ENCODE measurements at places on chromosomes 12 and 14.

GRCh38 chr14:62768753-62769152 lies 276.5 kb downstream of the KCNH5 start:
- no peak for DNase-seq

- no peak for DNase-seq
Observed at GRCh38 chr14:71687166-71687831, 244.9 kb upstream of the RGS6 start.

- no peak for DNase-seq
Observed at GRCh38 chr12:14613718-14614117, 46.0 kb upstream of the PLBD1 start.

DNA sequence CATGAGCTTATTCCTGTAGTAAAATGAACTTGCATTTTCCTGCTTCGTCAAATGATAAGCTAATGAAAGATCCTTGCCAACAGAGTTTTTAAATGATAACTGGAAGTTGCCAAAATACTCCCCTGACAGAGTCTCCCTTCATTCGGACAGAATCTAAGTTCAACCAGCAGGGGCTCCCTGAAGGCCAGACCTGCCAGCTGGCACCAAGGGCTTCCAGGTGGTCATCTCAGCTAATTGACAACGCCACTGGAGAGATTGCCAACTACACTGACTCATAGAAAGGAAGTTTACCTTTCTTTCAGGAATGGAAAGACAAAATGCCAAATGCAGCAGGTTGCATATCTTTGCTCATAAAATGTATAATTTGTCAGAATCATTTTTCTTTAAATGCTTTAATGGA lies 462.8 kb downstream of the GXYLT1 start:
- DNase-seq: no peak

GRCh38 chr12:76813265-76813664 lies 49.4 kb downstream of the ZDHHC17 start:
- DNase-seq: no peak

- DNase-seq: no peak
Observed at GRCh38 chr14:69374235-69374634, 23.9 kb downstream of the ERH start.

DNA sequence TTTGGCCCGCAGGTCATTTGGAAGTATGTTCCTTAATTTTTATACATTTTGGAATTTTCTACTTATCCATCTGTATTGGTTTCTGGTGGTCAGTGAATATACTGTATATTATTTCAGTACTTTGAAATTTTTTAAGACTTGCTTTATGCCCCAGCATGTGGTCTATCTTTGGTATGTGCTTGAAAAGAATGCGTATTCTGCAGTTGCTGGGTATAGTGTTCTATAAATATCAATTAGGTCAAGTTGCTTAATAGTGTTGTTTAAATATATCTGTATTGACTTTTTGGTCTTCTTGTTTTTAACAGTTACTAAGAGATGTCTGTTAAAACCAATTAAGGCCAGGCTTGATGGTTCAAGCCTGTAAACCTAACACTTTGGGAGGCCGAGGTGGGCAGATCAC lies 21.7 kb upstream of the SIX1 start:
- DNase-seq: no peak

DNA sequence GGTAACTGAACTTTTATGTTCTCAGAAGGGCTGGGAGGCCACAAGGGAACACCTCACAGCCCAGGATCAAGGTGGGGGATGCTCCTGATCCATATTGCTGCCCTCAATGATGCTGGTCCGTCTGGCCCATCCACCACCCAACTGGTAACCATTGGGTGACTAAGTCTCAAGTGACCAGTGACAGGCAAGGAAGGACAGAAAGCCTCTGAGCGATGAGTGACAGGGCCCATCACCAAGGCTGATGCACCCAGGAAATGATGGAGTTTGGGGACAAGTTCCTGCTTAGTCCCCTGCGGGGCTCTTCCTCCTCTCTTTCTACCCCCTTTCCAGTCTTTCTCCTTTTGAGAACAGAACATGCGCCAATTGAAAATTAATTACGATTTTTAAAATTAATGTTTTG lies 2.6 kb upstream of the MMP19 start:
- no peak for DNase-seq

GRCh38 chr12:49959685-49960473 lies 1.8 kb upstream of the AQP5 start:
- DNase-seq: peak; percentile 63

DNA sequence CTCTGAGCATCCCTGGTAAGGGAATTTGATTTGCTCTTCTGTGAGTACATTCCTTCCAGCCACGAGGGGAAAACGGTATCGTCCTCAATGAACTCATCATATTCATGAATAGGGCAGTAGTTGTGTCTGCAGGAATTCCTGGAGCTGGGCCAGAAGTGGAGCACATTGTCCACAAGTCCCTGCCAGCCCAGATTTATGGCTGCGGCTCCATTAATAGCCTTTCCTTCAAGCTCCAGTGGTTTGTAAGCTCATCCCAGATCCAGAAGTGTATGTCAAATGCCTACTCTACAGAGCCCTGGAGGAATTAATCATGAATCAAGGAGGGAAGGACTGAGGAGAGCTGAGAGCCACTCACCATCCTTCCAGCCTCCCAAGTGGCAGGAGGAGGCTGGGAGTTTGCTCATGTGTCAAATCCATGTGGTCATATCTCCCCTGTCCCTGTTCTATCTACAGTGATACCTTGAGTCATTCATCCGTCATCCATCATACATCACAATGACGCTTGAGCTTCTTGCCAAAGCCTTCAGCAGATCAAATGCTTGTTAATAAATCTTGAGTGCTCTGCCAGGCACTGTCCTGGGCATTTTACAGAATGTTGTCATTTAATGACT lies 65.5 kb downstream of the SVOP start:
- DNase-seq: no peak

DNA sequence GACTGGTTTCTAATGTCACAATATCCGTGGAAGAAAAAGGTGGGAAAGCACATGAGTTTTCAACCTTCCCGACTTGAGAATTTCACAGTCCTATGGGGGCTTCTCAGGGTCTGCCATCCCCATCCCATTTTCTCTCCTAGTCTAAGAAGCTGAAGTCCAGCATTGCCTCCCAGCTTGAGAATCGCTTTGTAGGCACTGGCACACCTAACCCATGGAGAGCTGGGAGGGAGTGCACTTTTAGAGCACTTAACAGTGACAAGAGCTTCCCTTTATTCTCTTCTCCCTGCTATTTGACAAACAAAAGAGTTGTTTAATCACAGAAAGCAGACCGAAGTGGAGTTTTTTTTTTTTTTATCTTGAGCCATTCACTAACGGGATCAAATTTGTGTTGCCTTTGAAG lies 22.8 kb upstream of the SRRM4 start:
- DNase-seq: no peak

DNA sequence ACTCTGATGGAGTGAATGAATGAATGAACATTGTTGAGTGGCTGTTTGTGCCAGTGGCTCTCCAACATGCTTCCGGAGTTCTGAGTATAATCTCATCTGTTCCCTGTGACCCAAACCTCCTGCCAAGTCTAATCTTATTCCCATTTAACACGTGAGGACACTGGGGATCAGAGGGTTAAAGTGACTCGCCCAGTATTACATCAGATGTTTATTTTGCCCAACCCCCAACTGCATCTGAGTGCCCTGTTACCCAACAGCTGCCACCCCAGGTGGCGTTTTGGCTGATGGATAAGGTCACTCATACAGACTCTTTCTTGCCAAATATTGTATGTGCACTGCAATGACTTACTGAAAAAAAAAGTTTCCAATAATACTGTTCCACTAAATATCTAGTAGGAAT lies 210.9 kb downstream of the EXOC5 start:
- no peak for DNase-seq

Measured in hepatic stellate cell (primary cell).